Natural killer cell (primary cell): ENCODE measurements at places on chromosomes 11 and 22. TPM values are rescaled to one million over a fixed set of nuclear protein-coding genes. Genes with fewer than 3 reads are reported as not detected.

Gene CRYBB1
- total RNA-seq = not detected

DNA sequence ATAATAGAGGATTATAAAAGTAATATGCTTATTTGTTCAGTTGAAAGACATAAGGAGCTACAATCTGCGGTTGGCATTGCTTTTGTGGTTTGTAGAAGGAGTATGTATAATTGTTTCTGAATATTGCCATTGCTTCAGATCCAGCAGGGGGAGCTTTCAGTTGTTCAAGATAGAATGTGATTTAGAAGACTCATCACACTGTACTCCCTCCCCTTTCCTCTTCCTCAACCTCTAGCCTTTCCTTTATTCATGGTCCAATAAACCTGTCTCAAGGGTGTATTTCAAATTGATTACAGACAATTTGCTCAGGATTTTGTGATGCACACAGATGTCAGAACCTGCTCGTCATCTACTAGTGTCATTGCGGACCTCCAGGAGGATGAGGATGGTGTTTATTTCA, 9.8 kb downstream of the PRMT3 start:
- no peak for DNase-seq

DNA sequence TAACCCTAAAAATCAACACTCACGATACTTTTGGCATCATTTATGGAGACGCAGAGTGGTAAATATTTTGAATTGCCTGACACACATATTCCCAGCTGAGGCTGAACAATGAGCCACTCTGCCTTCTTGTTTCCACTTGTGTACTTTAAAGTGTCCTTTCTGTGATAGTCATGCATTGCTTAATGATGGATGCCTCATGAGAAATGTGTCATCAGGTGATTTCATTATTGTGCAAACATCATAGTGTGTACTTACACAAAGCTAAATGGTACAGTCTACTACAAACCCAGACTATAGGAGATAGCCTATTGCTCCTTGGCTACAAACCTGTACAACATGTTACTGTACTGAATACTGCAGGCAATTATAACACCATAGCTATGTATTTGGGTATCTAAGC, 44.2 kb downstream of the MRE11 start:
- DNase-seq = no peak

DNA sequence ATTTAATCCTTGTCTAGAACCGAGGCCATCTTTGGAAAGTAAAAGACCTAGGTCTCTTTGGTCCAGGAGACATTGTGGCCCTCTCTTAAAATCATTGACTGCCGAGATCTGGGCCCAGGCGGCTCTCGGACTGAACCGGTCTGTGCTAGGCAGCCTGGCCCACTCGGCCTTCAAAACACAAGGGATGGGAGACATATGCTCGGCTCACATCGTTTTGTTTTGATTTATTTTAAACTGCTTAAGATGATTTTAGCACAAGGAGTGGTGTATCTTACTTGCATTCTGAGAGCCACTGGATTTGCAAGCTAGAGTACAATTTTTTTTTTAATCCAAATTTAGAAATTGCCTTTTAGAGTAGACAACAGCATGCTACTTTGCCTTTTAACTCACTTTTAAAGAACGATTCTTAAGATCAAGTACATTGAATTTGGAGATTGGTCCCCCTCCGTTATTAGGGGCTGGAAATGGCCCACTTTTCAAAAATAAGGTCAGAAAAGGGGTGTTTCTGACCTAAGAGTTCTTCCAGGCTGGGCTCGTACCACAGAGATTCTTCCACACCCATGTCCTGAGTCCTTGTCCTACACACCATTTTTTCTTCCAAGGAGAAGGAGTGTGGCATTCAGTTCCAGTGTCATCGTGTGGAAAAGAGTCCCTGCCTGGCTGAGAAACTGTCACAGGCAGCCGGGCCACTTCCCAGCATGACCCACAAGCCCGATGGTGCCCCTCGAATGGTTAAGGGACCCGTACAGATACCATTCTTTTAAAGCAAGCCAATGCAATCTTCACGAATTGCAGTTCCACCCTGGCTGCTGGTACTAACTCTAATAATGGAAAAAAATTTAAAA, 80.5 kb upstream of the WNT7B start:
- DNase-seq = no peak
